ENCODE measurements at places on chromosomes 16 and 17. TPM values are rescaled to one million over a fixed set of nuclear protein-coding genes. Genes with fewer than 3 reads are reported as not detected.

Gene DNASE1L2
- 0.74 TPM for polyA plus RNA-seq

Gene PRAC1
- not detected for polyA plus RNA-seq

Gene SLFN5
- polyA plus RNA-seq, result 16.7 TPM

Gene WNK4
- 11.2 TPM for polyA plus RNA-seq

Gene PTX4
- polyA plus RNA-seq, result not detected

Gene MRPL28
- polyA plus RNA-seq, result 58.9 TPM

Gene OR4D1
- polyA plus RNA-seq, result not detected

Gene CCL4
- 1.3 TPM for polyA plus RNA-seq

Gene HASPIN
- 3.5 TPM for polyA plus RNA-seq

Gene EVPLL
- 0.28 TPM for polyA plus RNA-seq

DNA sequence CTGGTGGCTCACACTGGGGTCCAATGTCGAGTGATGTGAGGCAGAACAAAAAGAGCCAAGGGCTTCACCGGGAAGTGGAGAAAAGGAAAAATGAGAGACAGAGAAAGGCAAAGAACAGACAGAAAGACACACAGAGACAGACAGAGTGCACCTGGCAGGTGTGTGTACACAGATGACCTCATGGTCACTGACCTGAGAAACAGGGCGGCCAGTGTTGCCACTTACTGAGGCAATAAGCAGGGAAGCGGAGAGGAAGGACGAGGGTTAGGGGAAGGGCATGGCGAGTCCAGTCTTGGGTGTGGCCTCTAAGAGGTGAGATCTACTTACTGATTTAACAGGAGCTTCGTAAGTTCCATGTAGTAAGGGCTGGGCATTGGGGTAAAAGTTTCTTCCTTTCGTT, 7.5 kb downstream of the GINS2 start:
- DNase-seq, result no peak

DNA sequence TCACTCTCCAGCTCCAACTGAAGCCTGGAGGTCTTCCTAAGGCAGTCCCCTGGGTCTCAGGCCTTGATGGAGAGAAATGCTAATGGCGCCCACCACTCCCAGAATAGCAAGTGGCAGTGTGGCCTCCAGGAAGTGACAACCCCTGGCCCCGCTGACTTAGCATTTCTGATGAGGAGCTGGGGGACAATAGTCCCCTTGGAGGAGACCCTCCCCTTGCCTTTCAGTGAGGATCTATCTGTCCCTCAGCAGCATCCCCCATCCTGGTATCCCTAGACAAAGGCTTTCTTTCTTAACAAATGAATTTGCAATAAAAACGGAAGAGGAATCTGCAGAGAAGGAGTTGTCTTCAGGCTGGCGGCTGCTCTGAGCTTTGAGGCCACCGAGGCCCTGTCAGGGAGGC, 68.8 kb downstream of the LITAF start:
- DNase-seq, result no peak

- no peak for DNase-seq
Observed at GRCh38 chr17:4127555-4127954, 15.3 kb downstream of the ZZEF1 start.

GRCh38 chr17:44219108-44219615, 313 bp downstream of the UBTF start:
- DNase-seq, result no peak

DNA sequence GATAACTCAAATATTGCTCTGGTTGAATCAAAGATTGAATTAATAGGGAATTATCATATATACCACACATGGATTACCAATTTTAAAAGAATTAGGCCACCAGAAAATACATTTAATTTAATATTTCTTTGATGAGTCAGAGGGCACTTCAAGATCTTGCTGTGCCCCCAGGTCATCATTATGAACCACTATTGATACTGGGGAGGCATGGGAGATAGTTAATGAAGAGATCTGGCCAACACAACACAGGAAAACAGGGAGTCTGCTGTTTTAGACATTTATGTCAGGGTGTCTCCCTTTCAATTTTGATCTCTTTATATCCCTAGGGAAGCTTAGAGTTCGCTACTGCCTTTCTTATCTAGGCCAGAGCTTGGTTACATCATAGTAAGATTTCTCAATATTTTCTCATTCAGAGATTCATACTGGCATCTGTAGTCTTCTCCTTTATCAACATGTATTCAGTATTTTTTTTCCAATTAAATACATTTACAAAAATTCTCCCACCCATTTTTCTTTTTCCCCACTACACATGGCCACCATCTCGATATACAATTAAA, 158.3 kb upstream of the ZFHX3 start:
- no peak for DNase-seq

DNA sequence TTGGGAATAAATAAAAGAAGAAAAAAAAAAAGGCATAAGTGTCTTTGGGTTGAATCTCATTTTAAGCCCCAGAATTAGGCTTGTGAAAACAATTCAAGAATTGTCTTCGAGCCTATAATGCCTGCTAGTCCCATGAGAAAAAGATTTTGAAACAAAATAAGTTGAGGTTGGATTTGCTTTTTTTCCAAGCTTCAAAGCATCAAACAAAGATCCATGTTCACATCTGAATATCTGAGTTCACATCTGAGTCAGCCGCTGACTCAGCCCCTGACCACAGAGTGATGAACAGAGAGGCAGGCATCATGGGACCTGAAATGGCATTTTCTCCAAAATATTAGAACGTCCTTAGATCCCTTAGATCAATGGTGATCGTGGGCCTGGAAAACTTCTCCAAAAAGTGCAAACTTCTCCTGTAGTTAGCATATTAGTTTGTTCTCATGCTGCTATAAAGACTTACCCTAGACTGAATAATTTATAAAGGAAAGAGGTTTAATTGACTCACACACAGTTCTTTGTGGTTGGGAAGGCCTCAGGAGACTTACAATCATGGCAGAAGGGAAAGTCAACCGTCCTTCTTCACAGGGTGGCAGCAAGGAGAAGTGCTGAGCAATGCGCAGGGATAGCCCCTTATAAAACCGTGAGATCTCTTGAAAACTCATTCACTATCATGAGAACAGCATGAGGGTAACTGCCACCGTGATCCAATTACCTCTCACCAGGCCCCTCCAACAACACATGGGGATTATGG, 294.6 kb upstream of the HSBP1 start:
- no peak for DNase-seq

DNA sequence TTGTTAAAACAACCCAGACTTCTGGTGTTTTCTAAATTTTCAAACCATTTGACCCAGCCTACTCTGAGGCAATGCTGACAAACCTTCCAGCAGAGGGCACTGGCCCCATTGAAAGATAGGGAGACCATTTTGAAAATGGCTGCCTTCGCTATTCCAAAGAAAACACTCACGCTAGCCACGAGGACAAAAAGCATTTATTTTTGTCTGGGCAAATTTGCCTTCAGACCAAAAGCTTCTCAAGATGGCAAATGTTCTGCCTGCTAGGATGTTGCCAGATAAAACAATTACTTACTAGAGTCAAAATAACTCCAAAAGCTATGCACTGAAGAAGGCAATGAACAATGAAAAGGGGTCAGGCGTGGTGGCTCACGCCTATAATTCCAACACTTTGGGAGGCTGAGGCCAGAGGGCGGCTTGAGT, 296.7 kb upstream of the IRX5 start:
- no peak for DNase-seq

GRCh38 chr17:41522301-41523224, 3.9 kb upstream of the KRT15 start:
- DNase-seq, result no peak

DNA sequence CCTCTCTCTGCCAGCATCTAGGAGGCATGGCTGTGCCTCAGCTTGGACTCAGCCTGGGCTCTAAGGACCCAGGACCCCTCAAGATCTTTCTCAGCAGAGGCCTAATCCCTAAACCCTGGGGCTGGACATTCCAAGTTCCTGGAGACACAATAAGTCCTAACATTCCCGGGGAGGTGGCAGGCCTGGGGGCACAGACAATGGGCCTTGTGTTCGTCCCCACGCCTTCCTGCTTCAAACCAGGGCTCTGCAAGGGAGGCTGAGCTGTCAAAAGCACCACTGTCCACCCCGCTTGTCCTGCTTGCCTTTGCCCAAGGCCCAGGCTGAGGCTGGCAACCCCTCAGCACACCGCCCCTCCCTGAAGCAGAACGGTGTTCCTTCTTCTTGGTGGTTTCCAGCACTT, 13.7 kb downstream of the SDK2 start:
- DNase-seq, result no peak

DNA sequence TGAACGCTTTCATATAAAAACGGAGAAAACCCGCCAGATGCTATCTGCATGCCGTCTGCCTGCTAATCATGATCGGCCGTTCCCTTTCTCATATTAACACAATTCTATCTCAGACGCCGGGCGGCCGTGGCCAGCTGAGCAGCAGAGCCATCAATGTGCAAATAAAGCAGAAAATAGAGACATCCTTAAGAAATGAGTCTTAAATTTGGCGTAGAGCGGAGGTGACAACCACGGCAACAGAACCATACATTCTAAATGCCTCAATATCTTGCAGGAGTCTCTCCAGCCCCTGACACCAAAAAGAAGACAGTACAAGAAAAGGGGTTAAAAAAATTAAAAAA, 2.7 kb upstream of the IRX5 start:
- no peak for DNase-seq

GRCh38 chr16:67893743-67894399, 817 bp downstream of the PSKH1 start:
- no peak for DNase-seq

DNA sequence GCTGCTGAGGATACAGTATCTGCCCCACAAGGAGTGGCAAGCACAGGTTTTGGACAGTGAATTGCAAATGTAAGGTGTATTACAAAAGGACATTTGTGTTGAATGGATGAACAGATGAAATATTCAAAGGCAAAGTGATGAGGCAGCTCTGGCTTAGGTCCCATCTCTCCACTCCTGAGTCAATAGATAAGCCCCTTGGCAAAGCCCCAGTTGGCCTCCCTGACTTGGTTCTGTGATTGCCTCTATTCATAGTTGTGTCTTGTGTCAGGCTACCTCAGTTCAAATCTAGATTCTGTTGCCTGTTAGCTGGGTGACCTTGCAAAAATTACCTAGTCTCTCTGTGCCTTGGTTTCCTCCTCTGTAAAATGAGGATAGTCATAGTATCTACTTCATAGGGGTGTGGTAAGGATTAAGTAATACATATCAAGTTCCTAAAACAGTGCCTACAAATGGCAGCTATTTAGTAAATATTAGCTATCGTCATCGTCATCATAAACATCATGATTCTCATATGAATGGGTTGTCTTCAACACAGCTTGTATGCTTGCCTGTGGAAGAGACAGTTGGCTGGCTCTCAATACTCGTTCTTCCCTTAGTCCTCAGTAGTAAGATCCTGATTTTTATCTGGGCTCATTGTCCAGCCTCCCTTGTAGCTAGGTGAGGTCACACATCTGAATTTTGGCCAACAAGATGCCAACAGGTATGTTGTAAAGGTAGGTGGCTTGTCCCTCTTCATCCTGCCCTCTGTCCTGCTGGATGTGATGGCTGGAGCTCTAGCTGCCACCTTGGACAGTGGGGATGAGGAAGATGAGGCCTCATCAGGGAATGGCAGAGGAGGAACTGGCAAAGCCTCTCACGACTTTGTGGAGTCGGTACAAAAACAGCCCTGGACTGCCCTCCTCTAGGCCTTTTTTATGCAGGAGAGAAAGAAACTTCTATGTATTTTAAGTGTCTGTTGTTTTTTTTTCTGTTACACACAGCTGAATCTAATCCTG, 2.1 kb upstream of the MFAP4 start:
- DNase-seq, result no peak

- DNase-seq, result no peak
Observed at GRCh38 chr17:49278076-49278475, 47.5 kb upstream of the PHOSPHO1 start.

DNA sequence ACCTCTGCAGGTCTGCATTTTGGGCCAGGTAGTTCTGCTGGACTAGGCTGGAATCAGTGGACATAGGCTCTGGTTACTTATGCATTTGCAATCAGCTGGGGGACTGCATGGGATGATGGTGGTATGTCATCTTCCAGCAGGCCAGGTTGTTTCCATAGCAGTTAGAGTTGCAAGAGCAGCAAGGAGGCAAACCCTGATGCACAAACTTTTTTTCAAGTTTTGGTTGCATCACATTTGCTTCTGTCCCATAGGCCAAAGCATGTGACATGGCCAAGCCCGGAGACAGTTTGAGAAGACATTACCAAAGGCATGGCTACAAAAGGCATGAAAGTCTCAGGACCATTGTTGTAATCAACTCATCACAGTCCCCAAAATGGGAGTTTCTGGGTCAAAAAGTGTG, 58.2 kb downstream of the PRKCB start:
- DNase-seq, result no peak

DNA sequence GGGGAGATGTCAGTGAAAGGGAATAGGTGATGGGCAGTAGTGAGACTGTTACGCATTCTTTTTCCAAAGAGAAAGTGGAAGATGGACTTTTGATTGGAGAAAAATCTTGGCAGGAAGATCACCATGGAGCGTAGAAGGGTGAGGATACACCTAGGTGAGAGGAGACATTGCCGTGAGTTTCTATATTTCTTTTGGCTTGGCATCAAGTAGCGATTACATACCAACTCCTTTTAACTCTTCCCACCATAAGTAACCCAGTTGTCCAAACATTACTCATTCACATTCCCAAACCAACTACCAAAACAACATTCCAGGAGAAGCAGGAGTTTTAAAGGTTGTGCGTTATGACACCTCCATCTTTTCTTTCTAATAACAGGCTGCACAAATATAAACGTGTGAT, 10.7 kb upstream of the KRT28 start:
- no peak for DNase-seq

GRCh38 chr16:4318451-4318910, 2.6 kb downstream of the GLIS2 start:
- no peak for DNase-seq

- DNase-seq, result no peak
Observed at GRCh38 chr17:60941028-60941427, 263.4 kb downstream of the BCAS3 start.

- DNase-seq, result no peak
Observed at GRCh38 chr17:36629252-36629847, 28.0 kb downstream of the MRM1 start.

- no peak for DNase-seq
Observed at GRCh38 chr16:16000685-16001084, 51.3 kb downstream of the ABCC1 start.

GRCh38 chr17:81534157-81535006, 6.2 kb downstream of the FSCN2 start:
- no peak for DNase-seq

DNA sequence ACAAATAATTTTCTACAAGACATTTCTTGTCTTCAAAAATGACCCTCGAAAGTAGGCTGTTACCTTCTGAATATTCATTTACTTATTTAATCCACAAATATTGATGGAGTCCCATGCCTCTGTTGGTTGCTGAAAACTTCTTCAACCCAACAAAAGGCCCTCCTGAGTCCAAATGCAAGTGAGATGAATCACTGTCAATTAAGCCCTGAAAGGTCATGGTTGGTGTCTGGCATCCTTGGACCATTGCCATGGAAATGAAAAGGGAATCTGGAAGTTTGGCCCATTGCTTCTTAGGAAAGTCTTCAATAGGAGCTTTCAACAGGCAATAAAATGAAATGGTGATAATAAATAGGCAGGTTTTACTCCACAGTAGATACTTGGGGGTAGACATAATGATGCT, 364.7 kb upstream of the DYNLRB2 start:
- DNase-seq, result no peak

DNA sequence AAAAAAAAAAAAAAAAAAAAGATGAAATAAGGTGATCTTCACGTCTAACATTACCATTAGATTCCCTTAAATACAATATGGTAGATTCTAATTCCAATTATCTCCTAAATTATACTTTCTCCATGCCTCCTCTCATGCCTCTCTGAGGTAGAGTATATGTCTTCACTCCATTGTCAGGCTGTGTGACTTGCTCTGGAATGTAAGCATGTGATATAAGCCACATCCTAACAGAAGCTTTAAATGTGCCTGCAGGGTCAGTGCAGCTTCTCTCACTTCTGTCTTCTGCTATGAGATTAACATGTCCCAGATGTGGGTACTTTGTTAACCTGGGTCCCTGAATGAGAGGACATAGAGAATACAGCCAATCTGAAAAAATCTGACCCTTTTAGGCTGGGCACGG, 32.6 kb downstream of the MED13 start:
- DNase-seq, result no peak
